ENCODE measurements at places on chromosomes 2 and 18.

DNA sequence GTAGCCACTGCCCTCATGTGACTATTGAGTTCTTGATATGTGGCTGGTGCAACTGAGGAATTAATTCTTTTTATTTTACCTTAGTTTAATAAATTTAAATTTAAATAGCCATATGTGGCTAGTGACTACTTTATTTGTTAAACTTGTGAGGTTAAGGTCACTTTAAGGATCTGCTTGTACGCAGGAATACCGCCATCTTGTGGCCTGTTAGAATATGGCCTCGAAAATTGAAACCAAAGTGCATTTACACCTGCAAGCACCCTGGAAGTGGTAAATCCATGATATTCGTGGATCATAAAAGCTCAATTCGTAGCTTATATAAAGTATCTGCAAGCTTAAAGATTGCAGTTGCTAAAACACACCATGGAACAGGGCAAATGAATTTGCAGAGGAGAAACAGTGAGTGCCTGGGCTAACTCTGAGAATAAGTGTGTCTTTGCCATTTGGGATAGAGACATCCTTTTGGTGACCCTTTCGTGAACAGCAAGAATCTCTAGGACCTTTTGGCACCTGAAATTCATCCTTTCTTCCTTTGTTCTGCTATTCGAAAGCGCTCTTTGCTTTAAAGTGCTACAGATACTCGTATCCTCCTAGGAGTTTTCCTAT is 59.9 kb upstream of the REG3A start:
- DNase-seq, result no peak

DNA sequence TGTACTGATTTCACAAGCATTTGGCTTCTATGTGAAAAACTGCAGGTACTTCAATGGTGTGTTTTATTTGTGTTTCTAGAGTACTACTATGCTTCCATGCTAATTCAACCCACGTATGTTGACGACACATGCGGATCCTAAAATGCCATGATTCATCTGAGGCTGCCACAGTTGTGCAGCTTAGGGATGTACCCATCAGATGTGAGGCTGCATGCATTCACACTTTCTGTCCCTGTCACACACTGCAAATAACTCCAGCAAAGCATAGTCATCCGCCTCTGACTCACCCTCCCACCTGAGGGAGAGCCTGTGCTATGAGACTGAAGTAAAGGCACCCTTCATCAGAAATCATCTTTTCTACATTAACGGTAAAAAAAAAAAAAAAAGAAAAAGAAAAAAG is 22.1 kb upstream of the SERTAD2 start:
- DNase-seq, result peak; percentile 41

GRCh38 chr2:105005181-105005951 is 32.5 kb upstream of the MRPS9 start:
- no peak for DNase-seq

DNA sequence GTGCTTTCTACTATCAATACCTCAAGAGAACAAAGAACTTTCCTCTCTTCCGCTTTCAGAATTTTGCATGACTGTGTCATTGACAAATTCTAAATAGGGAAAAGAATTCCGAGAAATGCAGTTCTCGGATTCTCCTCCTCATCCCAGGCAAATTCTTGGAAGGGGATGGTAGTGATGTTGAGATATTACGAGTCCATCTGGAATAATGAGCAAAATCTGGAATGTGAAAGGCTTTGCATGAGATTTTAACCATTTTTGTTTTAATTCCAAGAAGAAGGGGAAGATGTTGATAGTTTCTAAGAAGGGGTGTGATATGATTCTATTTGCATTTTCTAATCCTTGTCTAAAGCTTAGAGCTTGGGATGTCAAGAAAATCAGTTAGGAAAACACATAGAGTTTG is 127.1 kb upstream of the DOCK10 start:
- no peak for DNase-seq

GRCh38 chr2:52956118-52956517 is 811.5 kb upstream of the CHAC2 start:
- no peak for DNase-seq

- no peak for DNase-seq
These were observed 654.1 kb upstream of the SYT4 start for GRCh38 chr18:43931439-43931838.

DNA sequence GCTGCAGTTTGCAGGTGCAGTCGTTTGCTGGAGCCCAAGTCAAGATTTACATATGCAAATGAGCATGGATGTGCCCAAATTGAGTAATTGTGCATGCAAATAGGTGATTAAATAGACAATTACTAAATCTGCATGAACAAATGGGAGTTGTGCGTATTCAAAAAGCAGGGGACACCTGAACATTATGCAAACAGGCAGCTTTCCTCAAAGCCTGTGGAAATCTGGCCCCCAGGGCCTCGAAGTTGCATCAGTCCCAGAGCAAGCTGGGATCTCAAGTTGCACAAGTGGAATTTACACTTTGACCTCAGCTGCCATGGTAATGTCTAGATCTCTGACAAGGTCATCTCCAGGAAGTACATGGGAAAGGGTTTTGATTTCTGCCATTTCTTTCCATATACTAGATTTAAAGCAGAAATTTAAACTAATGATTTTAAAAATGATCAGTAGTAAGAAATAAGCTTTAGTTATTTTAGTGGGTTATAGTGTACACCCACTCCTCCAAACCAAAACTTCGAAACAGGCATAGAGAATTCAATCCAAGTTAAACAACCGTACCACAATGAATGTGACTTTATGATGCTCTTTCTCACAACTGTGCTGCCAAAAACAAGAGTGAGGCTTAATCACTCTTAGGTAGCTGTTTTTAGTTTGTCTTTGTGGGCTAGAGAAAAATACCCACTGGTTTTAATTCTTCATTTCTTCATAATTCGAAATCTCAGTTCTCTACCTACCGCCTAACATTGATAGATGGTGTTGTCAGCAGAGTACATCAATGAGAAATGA is 110.7 kb downstream of the RND3 start:
- DNase-seq, result no peak

DNA sequence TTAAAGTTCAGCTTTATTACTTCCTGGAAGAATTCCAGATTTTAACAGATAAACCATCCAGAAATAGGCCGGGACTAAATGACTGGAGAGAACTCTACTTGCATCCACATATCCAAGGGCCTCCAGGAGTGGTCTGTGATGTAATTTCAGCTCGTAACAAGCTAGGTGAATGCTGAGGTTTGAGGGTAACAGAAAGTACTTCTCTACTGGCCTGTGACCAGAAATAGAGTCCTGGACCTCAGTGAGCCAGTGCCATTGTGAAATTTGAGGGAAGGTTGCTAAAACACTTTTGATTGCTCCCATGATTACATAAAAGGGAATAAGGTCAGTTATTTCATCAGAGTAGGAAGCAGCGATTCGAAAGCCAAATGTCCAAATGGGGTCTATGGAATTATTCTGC is 158.1 kb downstream of the DOCK10 start:
- DNase-seq, result no peak

GRCh38 chr2:11613297-11613696 is 56.7 kb downstream of the NTSR2 start:
- DNase-seq, result no peak

Data from stimulated activated CD4-positive, alpha-beta T cell treated with anti-CD3 and anti-CD28 coated beads, Interleukin-15, amount 100 ng/mL, for 1 hour (primary cell).